ENCODE measurements at places on chromosomes 2 and 18.

GRCh38 chr2:54879032-54879431, 155.6 kb downstream of the EML6 start:
- DNase-seq: no peak

- DNase-seq: no peak
These were observed 80.1 kb downstream of the EML4 start for GRCh38 chr2:42249284-42249683.

- DNase-seq: no peak
These were observed 856.6 kb upstream of the VRK2 start for GRCh38 chr2:57190007-57190406.

DNA sequence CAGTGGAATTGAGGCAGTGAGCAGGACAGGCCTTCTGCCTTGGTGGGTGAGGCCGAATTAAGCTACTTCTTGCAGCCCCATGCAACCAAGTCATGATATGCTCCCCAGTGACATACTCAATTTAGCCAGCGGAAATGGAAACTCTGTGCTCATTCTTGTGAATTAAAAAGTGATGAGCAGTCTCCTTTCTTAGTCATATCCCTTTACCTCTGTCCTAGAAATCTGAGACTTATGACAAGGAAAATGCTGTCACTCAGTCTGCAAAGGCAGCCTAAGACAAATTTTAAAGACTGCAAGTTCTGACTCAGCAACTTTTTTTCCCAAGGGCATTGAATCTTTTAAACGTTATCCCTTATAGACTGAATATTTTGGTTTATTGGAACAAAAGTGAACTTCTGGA, 218.2 kb downstream of the SH3BP4 start:
- no peak for DNase-seq

DNA sequence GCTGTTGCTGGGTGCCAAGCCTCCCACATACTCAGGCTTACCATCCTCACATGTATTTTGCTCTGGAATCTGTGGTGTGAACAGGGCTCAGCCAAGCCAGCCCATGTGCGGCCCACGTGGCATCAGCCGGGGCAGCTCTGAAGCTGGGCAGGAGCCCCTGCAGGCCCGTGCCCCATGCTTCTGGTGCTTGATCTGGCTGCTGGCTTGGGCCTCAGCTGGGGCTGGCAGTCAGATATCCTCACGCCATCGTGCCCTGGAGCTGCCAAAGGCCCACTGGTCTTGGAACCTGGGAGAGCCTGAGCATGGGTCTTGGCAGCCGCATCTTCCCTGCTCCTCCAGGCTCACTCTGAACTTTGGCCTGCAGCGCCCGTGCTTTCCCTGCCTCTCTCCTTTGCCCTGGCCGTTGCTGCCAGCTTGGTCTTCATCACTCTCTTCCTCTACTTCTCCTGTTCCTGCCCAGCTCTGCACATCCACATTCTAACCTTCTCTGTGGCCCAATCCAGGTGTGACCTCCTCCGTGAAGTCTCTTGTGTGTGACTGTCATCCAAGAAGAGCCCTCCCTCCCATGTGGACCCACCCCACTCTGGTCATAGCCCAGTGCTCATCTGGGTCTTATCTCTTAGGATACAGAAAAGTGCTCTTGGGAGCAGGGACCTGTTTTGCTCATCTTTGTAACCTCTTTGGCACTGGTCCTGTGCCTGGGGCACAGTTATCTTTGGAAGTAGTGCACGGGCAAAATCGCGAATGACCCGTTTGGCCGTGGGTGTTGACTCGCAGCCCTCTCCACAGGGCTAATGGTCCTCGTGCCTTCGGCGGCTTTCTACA, 116.1 kb downstream of the RNF144A start:
- DNase-seq: no peak
